Breast epithelium (tissue), 4 donors: ENCODE measurements at places on chromosomes 16 and 17.

DNA sequence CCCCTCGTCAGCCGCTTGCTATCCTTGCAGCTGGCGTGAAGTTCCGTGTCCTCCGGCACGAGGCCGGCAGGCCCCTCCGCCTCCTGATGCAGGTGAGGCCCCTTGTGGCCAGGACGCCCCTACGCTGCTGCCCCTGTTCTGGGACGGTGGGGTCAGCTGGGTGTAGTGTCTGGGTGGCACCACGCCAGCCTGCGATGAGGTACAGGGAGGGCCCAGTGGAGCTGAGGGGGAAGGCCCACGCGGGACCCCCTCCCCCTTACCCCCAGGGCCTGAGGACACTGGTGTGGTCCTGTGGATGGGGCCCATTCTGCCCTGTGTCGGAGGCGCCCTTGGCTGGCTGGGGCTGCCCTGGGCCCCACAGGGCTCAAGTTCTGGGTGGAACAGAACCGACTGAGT is 7.7 kb upstream of the RAB40C start:
- no peaks in the 10 kb centered on the region for H3K27me3 ChIP-seq
- H3K4me3 ChIP-seq: no peak overlapping the region
- H3K36me3 ChIP-seq: no peaks in the 10 kb centered on the region
- DNase-seq: no peak
- no peak overlapping the region for H3K27ac ChIP-seq

DNA sequence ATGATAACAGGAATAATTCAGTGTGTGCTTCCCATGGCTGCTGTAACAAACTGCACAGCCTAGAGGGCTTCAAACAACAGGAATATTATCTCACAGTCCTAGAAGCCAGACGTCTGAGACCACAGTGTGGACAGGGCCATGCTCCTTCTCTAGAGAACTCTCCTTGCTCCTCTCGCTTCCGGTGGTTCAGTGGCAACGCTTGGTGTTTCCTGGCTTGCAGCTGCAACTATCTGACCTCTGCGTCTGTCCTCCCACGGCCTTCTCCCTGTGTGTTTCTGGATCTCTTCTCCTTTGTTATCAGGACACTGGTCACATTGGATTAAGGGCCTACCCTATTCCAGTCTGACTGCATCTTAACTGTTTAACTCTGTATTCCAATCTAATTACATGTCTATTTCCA is 414.3 kb downstream of the MAF start:
- H3K4me3 ChIP-seq: no peak overlapping the region
- no peaks in the 10 kb centered on the region for H3K4me1 ChIP-seq
- DNase-seq: no peak
- no peaks in the 10 kb centered on the region for H3K27me3 ChIP-seq

GRCh38 chr17:2081564-2081963 is 26.7 kb downstream of the HIC1 start:
- DNase-seq: no peak
- H3K36me3 ChIP-seq: peaks cover 5% of the 10 kb centered on the region
- H3K27ac ChIP-seq: peak overlapping the region; percentile 94
- no peak overlapping the region for H3K4me3 ChIP-seq
- H3K27me3 ChIP-seq: no peaks in the 10 kb centered on the region

DNA sequence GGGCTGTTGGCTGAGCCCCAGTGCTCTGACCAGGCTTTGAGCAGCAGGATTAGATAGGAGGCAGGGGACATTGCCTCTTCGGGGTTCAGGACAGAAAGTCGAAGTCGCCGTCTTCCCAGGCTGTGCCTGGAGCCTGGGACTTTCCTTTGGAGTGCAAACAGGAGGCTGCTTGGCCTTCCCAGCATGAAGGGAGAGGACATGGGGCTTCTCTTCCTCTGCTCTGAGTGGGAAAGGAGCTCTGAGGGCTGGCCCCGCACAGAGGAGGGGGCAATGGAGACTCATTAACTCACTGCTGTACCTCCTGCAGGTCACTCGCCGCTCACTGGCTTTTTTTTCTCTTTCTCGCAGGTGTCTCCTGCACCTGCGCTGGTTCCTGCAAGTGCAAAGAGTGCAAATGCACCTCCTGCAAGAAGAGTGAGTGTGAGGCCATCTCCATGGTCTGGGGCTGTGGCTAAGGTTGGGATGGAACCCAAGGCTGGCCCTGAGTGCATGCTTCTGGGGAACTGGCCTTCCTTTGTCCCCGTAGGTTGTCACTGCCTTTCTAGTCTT is 642 bp downstream of the MT1F start:
- H3K4me1 ChIP-seq: peaks cover 7% of the 10 kb centered on the region
- H3K36me3 ChIP-seq: no peaks in the 10 kb centered on the region
- H3K27ac ChIP-seq: peak overlapping the region; percentile 80
- peak overlapping the region; percentile 43 for H3K4me3 ChIP-seq
- DNase-seq: no peak

GRCh38 chr16:866252-866896 is 65.8 kb upstream of the GNG13 start:
- no peak overlapping the region for H3K4me3 ChIP-seq
- no peaks in the 10 kb centered on the region for H3K4me1 ChIP-seq
- no peak for DNase-seq
- H3K27me3 ChIP-seq: no peaks in the 10 kb centered on the region

DNA sequence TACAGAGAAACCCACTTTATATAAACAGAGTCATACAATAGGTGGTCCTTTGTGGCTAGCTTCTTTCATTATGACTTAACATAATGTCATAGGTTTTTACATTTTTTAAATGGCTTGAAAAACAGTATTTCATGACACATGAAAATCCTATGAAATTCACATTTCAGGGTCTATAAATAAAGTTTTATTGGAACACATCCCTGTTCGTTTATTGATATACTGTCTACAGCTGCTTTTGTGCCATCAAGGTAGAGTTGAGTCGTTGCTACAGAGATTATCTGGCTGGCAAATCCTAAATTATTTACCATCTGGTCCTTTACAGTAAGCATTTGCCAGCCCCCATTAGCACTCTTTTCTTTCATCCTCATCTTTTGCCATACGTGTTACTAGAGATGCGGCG is 2.3 kb downstream of the VPS4A start:
- H3K27me3 ChIP-seq: no peaks in the 10 kb centered on the region
- H3K4me1 ChIP-seq: no peaks in the 10 kb centered on the region
- H3K27ac ChIP-seq: no peak overlapping the region
- peaks cover 6% of the 10 kb centered on the region for H3K36me3 ChIP-seq
- DNase-seq: no peak

DNA sequence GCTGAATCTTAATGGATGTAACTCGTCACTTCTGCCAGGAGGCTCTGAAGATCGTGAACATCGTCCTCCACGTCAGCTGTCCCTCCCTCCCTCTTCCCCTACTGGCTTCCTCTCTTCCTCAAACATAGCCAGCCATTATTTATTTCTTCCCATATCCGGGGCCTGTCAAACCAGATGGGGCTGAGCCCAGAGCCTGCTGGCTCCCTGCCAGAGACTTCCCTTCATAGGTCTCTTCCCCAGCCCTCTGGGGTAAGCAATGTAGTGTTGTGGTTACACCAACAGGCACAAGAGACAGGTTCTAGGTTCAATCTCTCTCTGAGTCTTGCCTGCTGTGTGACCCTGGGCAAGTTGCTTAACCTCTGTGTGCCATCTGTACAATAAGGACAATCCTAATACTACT is 40.1 kb upstream of the ZFP90 start:
- H3K36me3 ChIP-seq: no peaks in the 10 kb centered on the region
- no peaks in the 10 kb centered on the region for H3K27me3 ChIP-seq
- no peak overlapping the region for H3K4me3 ChIP-seq
- DNase-seq: peak; percentile 31

DNA sequence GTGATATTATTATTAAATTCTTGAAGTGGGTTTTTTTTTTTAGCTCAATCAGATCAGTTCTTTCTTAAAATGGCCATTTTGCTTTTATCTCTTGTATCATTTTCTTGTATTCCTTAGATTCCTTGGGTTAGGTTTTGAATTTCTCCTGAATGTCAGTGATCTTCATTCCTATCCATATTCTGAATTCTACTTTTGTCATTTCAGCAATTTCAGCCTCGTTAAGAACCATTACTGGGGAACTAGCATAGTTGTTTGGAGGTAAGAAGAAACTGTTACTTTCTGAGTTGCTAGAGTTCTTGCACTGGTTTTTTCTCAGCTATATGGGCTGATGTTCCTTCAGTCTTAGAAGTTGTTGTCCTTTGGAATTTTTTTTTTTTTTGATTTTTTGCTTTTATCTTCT is 293.1 kb downstream of the MAP2K4 start:
- H3K27ac ChIP-seq: no peak overlapping the region
- no peaks in the 10 kb centered on the region for H3K36me3 ChIP-seq
- no peaks in the 10 kb centered on the region for H3K4me1 ChIP-seq
- no peak for DNase-seq

DNA sequence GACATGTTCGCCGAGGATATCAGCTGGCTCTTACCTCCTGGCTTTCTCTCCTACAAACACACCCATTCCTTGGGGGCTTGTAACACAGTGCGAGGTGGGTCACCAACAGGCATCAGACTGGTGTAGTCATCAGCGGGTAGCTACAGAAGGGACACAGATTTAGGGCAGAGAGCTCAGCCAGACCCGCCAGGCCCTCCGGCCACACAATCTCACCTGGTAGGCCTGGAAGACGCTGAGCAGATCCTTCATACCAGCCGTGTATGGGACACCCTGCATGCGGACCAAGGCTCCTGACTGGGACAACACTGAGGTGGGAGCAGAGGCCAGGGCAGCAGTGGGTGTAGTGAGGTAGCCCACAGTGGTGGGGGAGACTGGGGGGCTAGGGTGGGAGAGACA is 5.8 kb downstream of the ESRP2 start:
- DNase-seq: no peak
- no peaks in the 10 kb centered on the region for H3K36me3 ChIP-seq
- no peak overlapping the region for H3K4me3 ChIP-seq
- H3K4me1 ChIP-seq: no peaks in the 10 kb centered on the region
- no peak overlapping the region for H3K27ac ChIP-seq

GRCh38 chr16:67269766-67270165 is 9.6 kb upstream of the PLEKHG4 start:
- H3K27me3 ChIP-seq: no peaks in the 10 kb centered on the region
- H3K4me3 ChIP-seq: no peak overlapping the region
- no peaks in the 10 kb centered on the region for H3K36me3 ChIP-seq
- H3K4me1 ChIP-seq: no peaks in the 10 kb centered on the region
- H3K27ac ChIP-seq: no peak overlapping the region
- DNase-seq: no peak

- no peaks in the 10 kb centered on the region for H3K27me3 ChIP-seq
- H3K4me3 ChIP-seq: no peak overlapping the region
- no peak for DNase-seq
Measured at GRCh38 chr17:10067446-10068143, 130.8 kb downstream of the GAS7 start.

- no peak overlapping the region for H3K4me3 ChIP-seq
- no peaks in the 10 kb centered on the region for H3K27me3 ChIP-seq
- H3K36me3 ChIP-seq: no peaks in the 10 kb centered on the region
- H3K4me1 ChIP-seq: no peaks in the 10 kb centered on the region
- H3K27ac ChIP-seq: no peak overlapping the region
- no peak for DNase-seq
Measured at GRCh38 chr16:15798671-15799070, 58.2 kb downstream of the MYH11 start.

DNA sequence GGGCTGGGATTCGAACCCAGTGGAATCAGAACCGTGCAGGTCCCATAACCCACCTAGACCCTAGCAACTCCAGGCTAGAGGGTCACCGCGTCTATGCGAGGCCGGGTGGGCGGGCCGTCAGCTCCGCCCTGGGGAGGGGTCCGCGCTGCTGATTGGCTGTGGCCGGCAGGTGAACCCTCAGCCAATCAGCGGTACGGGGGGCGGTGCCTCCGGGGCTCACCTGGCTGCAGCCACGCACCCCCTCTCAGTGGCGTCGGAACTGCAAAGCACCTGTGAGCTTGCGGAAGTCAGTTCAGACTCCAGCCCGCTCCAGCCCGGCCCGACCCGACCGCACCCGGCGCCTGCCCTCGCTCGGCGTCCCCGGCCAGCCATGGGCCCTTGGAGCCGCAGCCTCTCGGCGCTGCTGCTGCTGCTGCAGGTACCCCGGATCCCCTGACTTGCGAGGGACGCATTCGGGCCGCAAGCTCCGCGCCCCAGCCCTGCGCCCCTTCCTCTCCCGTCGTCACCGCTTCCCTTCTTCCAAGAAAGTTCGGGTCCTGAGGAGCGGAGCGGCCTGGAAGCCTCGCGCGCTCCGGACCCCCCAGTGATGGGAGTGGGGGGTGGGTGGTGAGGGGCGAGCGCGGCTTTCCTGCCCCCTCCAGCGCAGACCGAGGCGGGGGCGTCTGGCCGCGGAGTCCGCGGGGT is at the start of gene CDH1:
CDH1 (plus strand) TSS at position 247 of the 684 bp plus-strand sequence; CDS start at position 371, 124 bp downstream.
- DNase-seq: peak; percentile 96
- peaks cover 8% of the 10 kb centered on the region for H3K27me3 ChIP-seq
- H3K27ac ChIP-seq: peak within 1 kb of the TSS; percentile 93
- no peaks in the 10 kb centered on the region for H3K4me1 ChIP-seq
- H3K36me3 ChIP-seq: no peaks in the 10 kb centered on the region
- H3K4me3 ChIP-seq: no peak within 1 kb of the TSS

GRCh38 chr16:57651344-57652333 is 16.5 kb upstream of the ADGRG3 start:
- H3K4me1 ChIP-seq: no peaks in the 10 kb centered on the region
- H3K27ac ChIP-seq: no peak overlapping the region
- H3K36me3 ChIP-seq: no peaks in the 10 kb centered on the region
- H3K27me3 ChIP-seq: no peaks in the 10 kb centered on the region

GRCh38 chr16:85750146-85750826 is 610 bp downstream of the C16orf74 start:
- no peak for DNase-seq
- no peak overlapping the region for H3K27ac ChIP-seq
- H3K36me3 ChIP-seq: no peaks in the 10 kb centered on the region
- H3K4me1 ChIP-seq: peaks cover 19% of the 10 kb centered on the region
- peak overlapping the region; percentile 84 for H3K4me3 ChIP-seq

- no peaks in the 10 kb centered on the region for H3K27me3 ChIP-seq
- no peak overlapping the region for H3K27ac ChIP-seq
- no peaks in the 10 kb centered on the region for H3K4me1 ChIP-seq
- H3K4me3 ChIP-seq: no peak overlapping the region
- no peak for DNase-seq
Measured at GRCh38 chr17:71821511-71821910, 299.3 kb upstream of the SOX9 start.

- H3K27ac ChIP-seq: no peak overlapping the region
- H3K4me1 ChIP-seq: no peaks in the 10 kb centered on the region
- no peaks in the 10 kb centered on the region for H3K27me3 ChIP-seq
- H3K4me3 ChIP-seq: no peak overlapping the region
Measured at GRCh38 chr17:49871211-49871610, 23.3 kb upstream of the TAC4 start.

GRCh38 chr17:56290802-56291118 is 137.5 kb downstream of the ANKFN1 start:
- DNase-seq: no peak
- H3K27ac ChIP-seq: no peak overlapping the region
- peak overlapping the region; percentile 45 for H3K4me3 ChIP-seq
- H3K36me3 ChIP-seq: no peaks in the 10 kb centered on the region
